Stimulated activated CD8-positive, alpha-beta memory T cell treated with anti-CD3 and anti-CD28 coated beads, Interleukin-15, amount 100 ng/mL, for 48 hours (primary cell): ENCODE measurements at places on chromosomes 4 and X.
A peak's percentile ranks its signal among the peaks of the same experiment; 100 is the strongest.

GRCh38 chr4:20319825-20320612, 68.3 kb downstream of the SLIT2 start:
- DNase-seq: no peak

- DNase-seq: peak; percentile 52
These were observed 52.3 kb upstream of the PDLIM3 start for GRCh38 chr4:185587427-185588161.

DNA sequence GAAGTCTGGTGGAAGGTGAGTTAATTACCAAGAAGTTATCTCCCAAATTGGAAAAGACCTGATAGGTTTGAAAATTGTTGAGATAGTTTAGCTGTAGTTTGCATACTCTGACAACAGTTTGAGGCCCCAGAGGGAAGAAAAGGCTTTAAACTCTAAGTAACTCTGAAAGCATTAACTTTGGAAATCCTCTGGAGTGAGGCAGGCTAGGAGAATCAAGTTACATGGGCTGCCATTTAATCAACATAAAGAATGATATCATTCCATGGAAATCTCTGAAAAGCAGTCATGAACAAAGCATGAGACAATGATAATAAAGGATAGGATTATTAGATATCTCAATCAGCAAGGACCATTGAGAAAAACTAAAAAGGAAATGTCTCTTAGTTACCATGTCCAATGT, 647.1 kb downstream of the ANKRD50 start:
- no peak for DNase-seq

- DNase-seq: no peak
These were observed 1.1 kb upstream of the SH3BP2 start for GRCh38 chr4:2791518-2792395.

GRCh38 chrX:38365954-38366353, 13.6 kb downstream of the OTC start:
- no peak for DNase-seq

DNA sequence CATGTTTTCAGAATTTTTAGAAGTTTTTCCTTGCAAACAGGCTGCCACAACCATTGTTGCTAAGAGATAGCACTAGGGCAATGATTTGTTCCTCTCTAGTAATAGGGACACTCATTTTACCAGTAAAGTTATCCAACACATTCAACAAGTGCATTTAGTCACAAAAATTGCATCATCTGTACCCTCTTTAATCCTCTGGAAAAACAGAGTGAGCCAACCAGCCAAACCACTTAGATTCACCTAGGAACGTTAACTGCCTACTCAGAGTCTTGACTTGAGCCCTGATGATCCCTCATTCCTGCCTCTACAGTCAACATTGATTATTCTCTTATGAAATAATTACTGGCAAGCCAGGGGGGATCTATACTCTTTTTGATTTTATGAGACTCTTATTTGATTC, 17.0 kb upstream of the ADGRA3 start:
- DNase-seq: no peak

GRCh38 chrX:39791691-39792090, 306.1 kb downstream of the BCOR start:
- no peak for DNase-seq

- DNase-seq: no peak
These were observed 72.4 kb upstream of the JADE1 start for GRCh38 chr4:128737098-128737513.

GRCh38 chrX:13569479-13570260, at the start of gene EGFL6:
EGFL6 (plus strand) TSS chrX:13569601; CDS start chrX:13569862, 261 bp downstream.
- no peak for DNase-seq

GRCh38 chr4:39950861-39951481, 26.7 kb downstream of the PDS5A start:
- DNase-seq: no peak

DNA sequence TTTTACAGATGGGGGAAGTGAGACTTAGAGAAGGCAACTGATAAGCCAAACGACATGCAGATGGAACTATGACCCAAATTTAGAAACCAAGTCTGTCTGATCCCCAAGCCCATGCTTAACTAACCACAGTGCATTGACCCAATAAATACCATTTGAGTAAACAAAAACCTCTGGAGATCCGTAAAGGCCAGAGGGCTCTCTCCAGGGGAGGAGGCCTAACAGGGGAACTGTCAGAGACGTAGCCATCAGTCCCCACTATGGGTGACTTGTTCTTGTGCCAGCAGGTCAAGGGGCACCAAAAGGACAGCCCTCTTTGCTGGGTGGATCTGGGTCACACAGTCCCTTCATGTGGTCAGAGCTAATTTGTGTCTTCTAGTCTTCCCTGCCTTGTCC, 420.2 kb downstream of the BCOR start:
- no peak for DNase-seq

DNA sequence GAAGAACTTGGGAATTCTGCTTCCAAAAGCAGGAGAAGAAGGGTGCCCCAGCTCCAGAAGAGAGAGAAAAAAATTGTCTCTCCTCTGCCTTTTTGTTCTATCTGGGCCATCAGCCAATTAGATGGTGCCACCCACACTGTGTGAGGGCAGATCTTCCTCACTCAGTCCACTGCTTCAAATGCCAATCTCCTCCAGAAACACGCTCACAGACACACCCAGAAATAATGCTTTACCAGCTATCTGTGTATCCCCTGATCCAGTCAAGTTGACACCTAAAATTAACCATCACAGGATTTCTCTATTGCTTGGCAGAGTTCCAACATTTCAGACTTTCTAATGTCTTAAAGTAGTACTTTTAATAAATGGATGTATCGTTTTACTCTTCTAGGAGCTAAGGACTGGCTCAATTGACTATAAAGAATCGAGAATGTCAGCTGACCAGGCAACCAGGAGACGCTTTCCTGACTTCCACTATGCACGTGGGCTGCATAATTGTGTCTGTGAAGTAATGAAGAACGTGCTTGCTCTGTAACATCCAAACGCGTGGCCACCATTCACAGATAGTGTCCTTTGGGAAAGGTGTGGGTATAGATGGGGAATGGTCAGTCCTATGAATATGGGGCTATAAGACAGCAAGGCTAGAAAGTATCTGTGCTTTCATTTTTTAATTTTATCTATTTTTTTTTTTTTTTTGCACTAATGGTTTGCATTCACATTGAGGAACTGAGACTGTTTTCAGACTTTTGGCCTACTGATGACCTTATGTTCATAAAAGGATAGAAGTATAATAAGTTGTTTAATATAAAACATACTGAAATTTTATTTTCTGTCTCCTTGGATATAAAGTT, 9.9 kb upstream of the SMIM20 start:
- DNase-seq: no peak

DNA sequence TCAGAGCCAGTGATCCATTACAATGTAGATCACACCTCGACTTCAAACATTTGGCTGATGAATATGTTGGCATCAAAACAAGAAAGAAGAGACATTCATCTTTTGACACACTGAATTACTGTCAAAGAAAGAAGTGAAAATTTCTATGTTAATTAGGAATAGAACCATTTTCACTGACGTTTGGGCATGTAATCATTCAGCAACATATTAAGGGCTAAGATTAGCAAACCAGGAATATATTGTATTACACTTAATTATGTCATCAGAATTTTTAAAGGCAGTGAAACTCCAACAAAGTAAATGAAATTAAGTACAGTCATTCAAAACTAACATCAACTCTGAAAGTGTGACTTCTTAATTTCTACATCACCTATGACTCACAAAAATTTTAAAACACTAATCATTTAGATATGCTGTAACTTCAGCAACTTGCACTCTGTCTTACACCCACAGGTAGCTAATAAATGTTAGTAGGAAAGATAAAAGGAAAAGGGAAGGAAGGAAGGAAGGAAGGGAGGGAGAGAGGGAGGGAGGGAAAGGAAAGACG, 1.4 kb upstream of the SMR3A start:
- DNase-seq: no peak

- no peak for DNase-seq
These were observed 253.7 kb downstream of the NAP1L3 start for GRCh38 chrX:93419642-93420041.

DNA sequence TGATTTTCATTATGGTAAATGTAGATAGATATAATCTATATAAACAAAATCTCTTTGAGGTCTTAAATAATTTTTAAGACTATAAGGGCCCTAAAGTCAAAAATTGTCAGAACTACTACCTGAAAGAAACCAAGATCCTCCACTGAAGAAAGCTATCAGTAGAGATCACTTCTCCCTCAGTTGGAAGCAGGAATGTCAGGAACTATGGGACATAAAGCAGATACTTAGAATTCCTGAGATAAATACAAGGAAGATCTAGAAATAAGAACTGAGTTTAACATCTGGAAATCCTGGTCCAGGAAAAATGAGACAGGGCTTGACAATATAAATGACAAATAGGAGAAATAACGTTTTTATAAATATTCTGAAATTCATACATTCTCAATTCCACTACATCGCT, 97.2 kb downstream of the ADAMTS3 start:
- DNase-seq: no peak

GRCh38 chr4:153465615-153466080, 512 bp upstream of the TMEM131L start:
- no peak for DNase-seq

DNA sequence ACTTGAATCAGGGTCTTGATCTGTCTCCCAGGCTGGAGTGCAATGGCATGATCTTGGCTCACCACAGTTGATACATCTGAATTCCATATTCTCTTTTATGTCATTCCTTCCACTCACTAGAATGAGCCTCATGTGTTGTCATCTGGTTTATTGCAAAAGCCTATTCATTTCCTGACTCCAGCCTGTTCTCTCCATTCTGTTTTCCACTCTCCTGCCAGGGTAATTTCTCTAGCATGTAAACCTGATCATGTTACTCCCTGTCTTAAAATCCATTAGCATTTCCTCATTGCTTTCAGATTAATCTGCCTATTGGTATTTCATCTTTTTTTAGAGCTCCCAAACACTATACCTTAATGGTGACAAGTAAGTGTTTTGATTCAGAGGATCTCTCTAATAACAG, 4.3 kb upstream of the DDX60L start:
- no peak for DNase-seq

DNA sequence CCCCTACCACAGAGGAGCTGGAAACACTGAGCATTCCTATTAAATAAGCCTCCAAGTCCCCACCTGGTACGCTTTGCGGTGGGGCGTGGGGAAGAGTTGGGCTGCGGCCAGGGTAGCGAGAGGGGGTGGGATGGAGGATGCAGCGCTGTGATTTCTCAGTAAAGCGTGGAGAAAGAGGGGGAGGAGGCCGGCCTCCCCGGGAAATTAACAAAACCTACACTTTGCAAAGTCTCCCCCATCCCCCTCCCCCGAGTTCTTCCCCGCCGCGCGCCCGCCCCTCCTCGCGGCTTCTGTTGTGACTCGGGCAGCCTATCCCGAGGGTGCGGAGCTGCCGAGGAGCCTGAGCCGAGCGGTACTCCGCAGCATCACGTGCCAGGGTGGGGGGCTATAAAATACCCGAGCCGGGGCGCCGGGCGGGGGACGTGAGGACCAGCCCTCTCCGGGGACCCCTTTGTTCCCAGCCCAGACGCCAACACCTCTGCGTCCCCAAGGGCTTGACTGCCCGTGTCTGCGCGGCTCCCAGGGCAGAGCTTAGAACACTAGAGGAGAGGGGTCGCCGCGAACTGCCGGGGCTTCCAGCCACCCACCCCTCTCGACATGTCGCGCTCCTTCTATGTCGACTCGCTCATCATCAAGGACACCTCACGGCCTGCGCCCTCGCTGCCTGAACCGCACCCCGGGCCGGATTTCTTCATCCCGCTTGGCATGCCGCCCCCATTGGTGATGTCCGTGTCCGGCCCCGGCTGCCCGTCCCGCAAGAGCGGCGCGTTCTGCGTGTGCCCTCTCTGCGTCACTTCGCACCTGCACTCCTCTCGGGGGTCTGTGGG, at the start of gene GSX2:
TSS of gene GSX2 (plus strand) at position 416 of the 827 bp plus-strand sequence. CDS start at position 598, 182 bp downstream.
- DNase-seq: no peak

- DNase-seq: no peak
These were observed 260.6 kb upstream of the BOD1L1 start for GRCh38 chr4:13888112-13888511.

GRCh38 chr4:63717384-63717783, 691.9 kb downstream of the TECRL start:
- DNase-seq: no peak

DNA sequence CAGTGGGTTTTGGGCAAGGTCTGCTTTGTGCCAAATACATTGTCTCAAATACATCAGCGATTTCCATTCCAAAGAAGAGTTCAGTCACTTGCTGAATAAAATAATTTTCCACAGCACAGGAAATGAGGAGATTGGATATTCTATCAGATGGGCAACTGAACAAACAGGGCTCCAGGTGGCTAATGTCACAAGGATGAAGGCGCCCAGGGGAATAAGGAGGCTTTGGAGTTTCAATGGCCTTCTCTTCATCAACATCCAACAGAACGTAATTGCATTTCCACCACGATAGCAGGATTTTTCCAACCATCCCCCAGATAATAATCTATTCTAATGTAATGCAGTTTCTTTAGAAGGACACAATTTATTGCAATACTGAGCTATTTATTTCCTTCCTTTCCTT, 104.7 kb upstream of the KLHL13 start:
- no peak for DNase-seq

DNA sequence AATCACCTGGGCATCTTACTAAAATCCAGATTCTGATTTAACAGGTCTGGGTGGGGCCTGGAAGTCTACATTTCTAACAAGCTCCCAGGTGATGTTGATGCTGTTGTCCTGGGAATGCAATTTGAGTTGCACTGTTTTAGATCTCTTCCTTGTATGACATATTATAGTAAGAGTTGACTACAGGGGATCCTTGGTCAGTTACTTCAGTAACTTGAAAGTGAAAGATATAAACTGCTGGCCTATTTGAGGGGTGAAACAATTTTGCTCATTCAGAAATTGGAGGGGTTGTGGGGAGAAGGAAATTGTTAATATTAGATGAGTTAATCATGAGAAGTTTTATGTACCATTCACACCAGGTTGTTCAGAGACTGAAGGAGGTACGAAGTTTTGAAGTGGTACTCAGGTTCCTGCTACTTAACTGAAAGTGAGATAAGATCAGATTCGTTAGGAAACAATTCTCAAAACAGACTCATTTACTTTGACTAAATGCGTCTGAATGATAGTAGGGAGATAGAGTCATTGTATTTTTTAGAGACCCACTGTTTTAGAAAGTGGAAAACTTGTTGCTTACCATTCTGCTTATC, 12.5 kb downstream of the SH2D1A start:
- no peak for DNase-seq

GRCh38 chr4:132770776-132771175, 378.3 kb upstream of the PCDH10 start:
- no peak for DNase-seq

DNA sequence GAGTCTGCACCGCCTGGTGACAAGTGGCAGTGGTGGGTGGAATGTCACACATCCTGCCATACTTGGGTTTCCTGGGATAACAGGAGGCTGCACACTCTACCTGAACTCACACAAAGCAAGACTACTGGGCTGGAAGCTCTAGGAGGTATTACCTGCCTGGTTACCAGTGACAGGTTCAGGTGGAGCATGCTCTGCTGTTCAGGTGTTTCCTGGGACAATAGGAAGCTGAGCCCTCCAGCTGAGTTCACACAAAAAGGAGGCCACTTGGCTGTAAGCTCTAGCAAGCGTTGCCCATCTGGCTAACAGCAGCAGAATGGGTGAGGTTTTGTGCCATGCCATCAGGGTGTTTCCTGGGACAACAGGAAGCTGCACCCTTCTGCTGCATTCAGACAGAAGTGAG, 17.4 kb upstream of the UGT2B7 start:
- DNase-seq: no peak

- DNase-seq: no peak
These were observed 22.0 kb upstream of the SUPT20HL2 start for GRCh38 chrX:24335871-24336270.

- no peak for DNase-seq
These were observed 52.5 kb downstream of the SYNPO2 start for GRCh38 chr4:118941149-118941548.
